ENCODE measurements at places on chromosomes 11 and 22. TPM values are rescaled to one million over a fixed set of nuclear protein-coding genes. Genes with fewer than 3 reads are reported as not detected.

DNA sequence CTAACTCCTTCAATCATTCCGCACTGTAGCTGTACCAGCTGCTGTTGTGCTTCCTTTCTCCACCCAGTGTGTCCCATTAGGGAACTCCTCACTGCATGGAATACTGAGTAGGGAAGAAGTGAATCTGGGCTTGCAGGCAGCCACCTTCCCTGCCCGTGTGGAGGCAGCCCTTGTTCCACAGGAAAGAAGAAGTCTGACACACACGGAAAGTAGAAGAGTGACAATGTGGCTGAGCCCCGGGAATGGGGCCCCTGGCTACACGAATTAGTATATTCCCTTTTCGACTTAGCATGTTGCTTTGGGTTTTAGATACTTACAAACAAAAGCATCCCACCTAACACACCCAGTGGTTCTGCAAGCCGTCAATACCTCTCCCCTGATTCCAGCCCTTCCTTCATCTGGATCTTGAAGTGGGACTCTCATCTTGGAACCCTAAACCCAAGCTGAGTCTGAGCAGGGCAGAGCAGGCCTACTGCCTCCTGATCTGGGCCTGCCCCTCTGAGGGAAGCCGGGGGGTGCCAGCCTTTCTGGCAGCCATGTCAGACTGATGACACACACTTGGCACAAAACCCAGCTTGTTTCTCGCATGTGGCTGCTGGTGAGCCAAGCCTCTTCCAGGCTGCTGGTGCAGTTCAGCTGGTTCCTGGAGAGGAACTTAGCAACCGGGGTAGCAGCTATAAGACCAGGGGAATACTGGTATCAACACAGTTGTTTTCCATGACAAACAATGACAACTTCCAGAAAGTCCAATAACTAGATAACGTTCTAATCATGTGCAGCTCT lies 71.6 kb downstream of the C11orf58 start:
- no peaks in the 10 kb centered on the region for H3K4me1 ChIP-seq
- no peaks in the 10 kb centered on the region for H3K27me3 ChIP-seq
- H3K36me3 ChIP-seq: peaks cover 5% of the 10 kb centered on the region
- DNase-seq: peak; percentile 67

Gene VSIG10L2
- not detected for total RNA-seq

DNA sequence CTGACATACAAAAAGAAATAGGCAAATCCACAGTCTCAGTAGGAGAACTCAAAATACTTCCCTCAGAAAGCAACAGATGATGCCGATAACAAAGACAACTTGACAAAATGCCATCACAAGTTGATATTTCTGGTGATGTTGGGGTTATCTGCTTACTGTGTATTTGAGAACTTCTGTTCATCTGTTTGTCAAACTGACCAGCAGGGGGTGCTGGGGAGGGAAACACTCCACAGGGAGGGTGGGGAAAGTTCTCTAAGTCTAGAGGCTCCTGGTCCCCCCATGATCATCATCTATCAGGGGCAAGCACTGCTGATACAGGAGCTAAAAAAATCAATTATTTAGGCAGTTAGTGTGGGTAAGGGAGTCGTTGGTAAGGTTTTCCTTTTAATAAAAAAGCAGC lies 19.2 kb downstream of the GLYATL1 start:
- H3K36me3 ChIP-seq: no peaks in the 10 kb centered on the region
- no peak overlapping the region for H3K4me3 ChIP-seq
- H3K27me3 ChIP-seq: no peaks in the 10 kb centered on the region

GRCh38 chr11:113161711-113162591 lies 152.4 kb upstream of the TTC12 start:
- no peaks in the 10 kb centered on the region for H3K27me3 ChIP-seq
- no peak overlapping the region for H3K4me3 ChIP-seq
- H3K36me3 ChIP-seq: no peaks in the 10 kb centered on the region

Gene SLN
- not detected for total RNA-seq

DNA sequence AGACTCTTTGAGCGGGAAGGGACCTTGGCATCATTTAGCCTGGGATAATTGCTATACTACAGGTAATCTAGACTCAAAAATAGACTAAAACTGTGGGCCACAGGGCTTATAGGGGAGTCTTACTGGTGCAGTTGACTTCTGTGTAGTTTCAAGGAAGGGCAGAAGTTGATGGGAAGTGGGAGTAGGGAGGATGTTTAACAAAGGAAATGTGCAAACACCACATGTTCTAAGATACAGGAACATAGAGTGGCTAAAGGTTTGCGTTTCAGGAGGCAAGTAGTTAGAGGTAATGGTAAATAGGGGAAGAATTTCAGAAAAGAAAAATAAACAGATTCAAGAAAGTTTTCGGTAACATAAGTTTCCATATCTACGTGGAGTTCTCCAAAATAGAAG lies 14.4 kb upstream of the SORL1 start:
- no peak overlapping the region for H3K27ac ChIP-seq
- no peaks in the 10 kb centered on the region for H3K36me3 ChIP-seq
- H3K4me1 ChIP-seq: no peaks in the 10 kb centered on the region
- no peak for DNase-seq
- H3K27me3 ChIP-seq: no peaks in the 10 kb centered on the region
- H3K4me3 ChIP-seq: no peak overlapping the region

GRCh38 chr11:129251067-129251466 lies 58.9 kb upstream of the ARHGAP32 start:
- no peaks in the 10 kb centered on the region for H3K27me3 ChIP-seq
- no peak overlapping the region for H3K27ac ChIP-seq
- H3K4me3 ChIP-seq: no peak overlapping the region
- peaks cover 8% of the 10 kb centered on the region for H3K4me1 ChIP-seq
- no peaks in the 10 kb centered on the region for H3K36me3 ChIP-seq

- no peak overlapping the region for H3K27ac ChIP-seq
- no peaks in the 10 kb centered on the region for H3K4me1 ChIP-seq
- no peaks in the 10 kb centered on the region for H3K27me3 ChIP-seq
- no peak for DNase-seq
- no peak overlapping the region for H3K4me3 ChIP-seq
These were observed 172.6 kb downstream of the WNT11 start for GRCh38 chr11:76033699-76034098.

GRCh38 chr22:48866906-48867681 lies 960.6 kb downstream of the BRD1 start:
- no peaks in the 10 kb centered on the region for H3K4me1 ChIP-seq
- H3K36me3 ChIP-seq: no peaks in the 10 kb centered on the region
- H3K27ac ChIP-seq: no peak overlapping the region

Gene MRGPRF
- 83.9 TPM for total RNA-seq

GRCh38 chr11:2612884-2613571 lies 86.8 kb downstream of the KCNQ1OT1 start:
- no peak for DNase-seq
- no peaks in the 10 kb centered on the region for H3K4me1 ChIP-seq
- H3K27me3 ChIP-seq: no peaks in the 10 kb centered on the region
- no peaks in the 10 kb centered on the region for H3K36me3 ChIP-seq
- no peak overlapping the region for H3K27ac ChIP-seq

DNA sequence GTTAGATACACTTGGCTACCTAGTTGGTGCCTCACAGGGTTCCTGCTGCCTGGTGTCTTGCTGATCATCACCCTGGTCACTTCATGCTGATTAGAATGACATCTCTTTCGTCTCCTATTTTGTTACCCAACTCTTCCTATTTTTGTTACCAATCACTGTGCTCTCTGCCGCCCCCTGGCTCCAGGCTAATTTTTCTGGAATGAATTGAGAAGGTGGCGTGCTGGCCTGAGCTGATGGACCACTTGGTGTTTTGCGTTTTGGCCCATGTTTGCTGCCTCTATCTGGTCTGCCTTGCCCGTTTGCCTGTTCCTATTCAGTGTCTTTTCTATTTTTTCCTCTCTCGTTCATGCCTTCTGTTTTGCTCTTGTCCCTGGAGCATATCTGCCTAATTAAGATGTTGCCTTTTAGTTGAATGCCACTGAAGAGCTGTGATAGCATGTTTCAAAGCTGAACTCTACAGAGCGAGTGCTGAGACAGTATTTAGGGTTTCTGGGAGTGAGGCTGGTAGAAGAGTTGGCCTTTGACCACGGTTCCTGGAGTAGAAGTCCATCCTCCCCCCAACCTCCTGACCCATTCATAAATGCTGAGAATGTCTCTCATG lies 5.9 kb upstream of the ATF4 start:
- DNase-seq: peak; percentile 71
- no peak overlapping the region for H3K4me3 ChIP-seq
- no peaks in the 10 kb centered on the region for H3K27me3 ChIP-seq
- peaks cover 82% of the 10 kb centered on the region for H3K36me3 ChIP-seq

DNA sequence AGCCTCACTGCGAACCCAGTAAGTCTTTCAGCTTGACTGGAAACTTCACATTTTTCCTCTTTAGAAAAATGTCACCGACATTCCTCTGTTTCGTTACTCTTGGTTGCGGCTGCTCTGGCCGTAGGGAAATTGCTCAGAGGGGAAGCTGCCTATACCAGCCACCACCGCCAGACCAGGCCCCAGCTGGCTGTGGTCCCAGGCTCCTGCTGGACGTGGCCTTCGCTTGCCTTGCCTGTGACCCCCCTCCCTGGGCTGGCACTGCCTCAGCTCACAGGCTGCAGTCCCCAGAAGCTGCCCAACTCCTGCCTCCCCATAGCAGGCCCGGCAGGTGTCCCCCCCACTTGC lies 197.8 kb downstream of the MN1 start:
- H3K4me3 ChIP-seq: no peak overlapping the region
- H3K27ac ChIP-seq: no peak overlapping the region
- H3K36me3 ChIP-seq: no peaks in the 10 kb centered on the region
- no peaks in the 10 kb centered on the region for H3K4me1 ChIP-seq

Gene MB
- 1.3 TPM for total RNA-seq

DNA sequence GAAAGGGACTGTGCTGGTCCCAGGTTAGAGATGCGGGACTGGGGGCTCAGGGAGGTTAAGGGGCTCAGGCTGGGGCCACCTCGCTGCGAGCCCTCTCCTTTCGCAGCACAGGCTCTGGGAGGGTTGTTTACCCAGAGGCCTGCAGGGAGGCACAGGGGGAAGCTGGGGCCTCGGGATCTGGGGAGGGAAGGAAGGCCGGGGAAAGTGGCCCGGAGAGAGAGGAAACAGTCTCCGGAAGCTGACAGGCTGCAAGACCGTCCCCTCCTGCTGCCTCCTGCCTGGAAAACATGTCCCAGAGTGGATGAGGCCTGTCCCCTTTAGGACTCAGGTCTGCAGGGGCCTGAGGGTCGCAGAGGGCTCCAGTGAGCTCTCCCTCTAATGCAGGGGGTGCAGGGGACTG lies 45.4 kb downstream of the MYO7A start:
- no peak overlapping the region for H3K27ac ChIP-seq
- DNase-seq: no peak
- H3K27me3 ChIP-seq: no peaks in the 10 kb centered on the region
- H3K4me3 ChIP-seq: no peak overlapping the region

All from stomach (tissue), 19 donors.